ENCODE measurements at places on chromosomes 1 and 21.

DNA sequence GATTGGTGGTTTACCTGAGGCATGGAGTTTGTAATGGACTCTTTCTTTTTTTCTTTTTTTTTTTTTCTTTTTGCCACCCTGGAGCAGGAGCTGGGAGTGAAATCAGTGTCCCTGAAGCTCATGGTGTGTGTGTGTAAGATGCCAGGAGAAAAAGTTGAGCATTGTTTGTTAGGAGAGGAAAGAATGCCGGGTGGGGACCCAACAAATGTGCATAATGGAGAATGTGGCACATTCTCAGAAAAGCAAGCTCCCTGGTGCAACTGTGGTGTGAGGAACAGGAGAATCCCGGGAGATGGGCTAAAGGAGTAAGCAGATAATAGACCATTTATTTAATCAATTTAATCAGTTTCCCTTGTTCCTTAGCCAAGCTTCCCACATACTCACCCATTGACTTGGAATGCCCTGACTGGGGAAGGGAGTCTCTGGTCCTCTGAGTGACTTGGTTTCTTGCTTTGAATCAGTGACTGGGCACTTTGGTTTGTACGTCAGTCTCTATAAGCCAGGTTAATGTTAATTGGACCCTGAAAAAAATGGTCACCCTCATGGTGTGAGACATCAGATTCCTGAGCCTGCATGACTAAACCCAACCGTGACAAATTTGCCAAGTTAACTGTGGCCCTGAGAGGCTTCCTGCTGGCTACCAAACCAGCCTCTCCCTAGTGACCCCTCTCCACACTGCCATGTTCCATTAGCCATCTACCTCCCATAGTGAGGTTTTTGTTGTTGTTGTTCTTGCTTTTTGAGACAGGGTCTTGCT is 43.9 kb upstream of the ITPKB start:
- DNase-seq = no peak

DNA sequence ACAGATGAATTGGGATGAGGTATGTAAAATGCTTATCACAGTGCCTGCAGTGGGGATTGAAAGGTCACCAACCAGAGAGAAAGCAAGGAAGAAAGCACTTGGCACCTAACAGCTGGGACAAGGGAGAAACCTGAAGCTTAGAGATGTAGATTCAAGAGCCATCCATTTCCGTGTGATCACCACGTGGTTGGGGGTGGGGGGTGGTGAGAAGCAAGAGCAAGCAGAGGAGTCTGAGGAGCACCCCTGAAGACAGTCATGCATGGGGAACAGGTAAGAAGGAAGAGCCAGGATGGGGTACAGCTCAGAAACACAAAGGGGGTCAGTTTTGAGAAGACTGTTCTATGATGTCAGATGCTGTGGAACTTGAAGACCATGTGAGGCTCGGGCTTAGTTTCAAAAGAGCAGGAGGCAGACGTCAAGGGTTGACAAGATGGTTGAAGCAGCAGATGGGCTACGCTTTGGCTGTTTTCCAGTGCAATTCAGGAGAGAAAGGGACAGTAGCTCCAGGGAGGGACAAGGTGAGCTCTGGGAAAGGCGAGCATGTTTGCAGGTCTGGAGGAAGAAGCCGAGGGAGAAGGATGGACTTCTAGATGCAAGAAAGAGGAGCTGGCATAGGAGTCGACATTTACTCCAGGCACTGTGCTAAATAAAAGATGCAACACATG is 17.4 kb downstream of the KANK4 start:
- DNase-seq = no peak

GRCh38 chr1:42973286-42973685 is 14.6 kb upstream of the SLC2A1 start:
- DNase-seq = no peak

DNA sequence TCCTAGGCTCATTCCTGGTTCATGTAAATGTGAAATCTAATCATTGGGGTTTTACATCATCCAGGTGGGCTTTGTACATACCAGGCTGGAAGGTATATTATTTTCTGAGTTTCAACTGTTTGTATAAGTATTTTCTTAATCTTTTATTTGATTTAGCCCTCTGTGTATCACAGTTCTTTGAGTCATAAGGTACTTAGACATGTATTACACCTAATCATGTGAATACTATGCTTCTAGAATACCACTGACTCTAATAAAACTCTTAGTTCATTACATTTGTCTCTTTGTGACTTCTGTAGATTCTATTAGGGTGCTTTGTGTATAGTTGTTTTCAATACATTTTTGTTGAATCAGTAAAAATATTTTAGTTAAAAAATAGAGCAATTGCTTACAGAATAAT is 92.8 kb downstream of the ZFYVE9 start:
- DNase-seq = no peak

- no peak for DNase-seq
Observed at GRCh38 chr1:25643929-25644328, 27.3 kb downstream of the MAN1C1 start.

DNA sequence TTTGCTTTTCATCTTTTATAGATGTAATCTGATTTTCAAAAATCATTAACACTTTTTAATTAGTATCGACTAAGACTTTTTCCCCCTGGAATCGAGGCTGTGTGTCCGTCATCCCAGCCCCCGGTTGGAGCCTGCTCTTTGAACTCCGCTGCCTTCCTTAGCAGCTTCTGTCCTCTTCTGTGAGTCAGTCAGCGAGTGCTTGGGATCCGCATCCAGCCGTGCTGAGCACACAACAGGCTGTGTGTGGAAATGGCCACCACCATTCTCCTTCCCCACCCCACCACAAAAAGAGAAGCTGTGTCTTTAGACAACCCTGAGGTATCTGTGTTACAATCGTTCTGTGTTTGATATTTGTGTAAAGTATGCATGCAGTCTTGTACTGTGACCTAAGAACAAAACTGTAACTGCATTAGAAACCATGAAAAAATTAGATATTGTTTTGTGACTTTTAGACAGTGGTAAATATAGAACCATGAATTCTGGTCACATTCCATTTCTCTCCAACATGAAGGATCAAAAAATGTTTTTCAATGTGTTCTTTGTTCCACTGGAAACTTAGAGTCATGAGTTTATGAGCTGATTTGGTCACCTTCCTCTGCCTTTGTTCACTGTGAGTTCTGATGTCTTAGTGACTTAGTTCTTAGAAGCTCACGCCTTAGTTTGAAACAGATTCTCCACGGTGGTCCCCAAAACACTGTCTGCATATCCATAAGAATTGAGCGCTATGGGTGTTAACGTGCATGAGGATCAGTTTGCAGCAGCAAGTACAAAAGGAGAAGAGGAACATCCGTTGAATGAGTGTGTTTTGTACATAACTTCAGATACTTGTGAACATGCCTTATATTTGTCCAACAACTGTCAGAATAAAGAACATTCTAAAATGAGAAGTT is 64.7 kb downstream of the VPS26C start:
- no peak for DNase-seq

GRCh38 chr21:38170283-38170682 is 86.5 kb upstream of the KCNJ15 start:
- no peak for DNase-seq

DNA sequence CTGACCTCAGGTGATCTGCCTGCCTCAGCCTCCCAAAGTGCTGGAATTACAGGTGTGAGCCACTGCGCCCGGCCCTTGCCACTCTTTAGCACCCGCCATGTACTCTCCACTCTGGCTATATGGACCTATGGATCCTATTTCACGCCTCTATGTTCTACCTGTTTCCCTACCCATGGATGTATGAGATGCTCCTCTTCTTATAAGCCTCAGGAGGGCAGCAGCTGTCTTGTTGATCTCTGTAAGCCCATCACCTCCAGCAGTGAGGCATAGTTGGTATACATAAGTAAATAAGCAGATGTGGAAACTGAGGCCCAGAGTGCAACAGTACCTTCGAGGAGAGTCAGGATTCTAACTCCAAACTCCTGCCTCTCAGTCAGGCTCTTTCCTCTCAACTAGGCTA is 24.7 kb upstream of the ARTN start:
- DNase-seq = no peak

GRCh38 chr21:29423099-29423870 is 124.6 kb downstream of the BACH1 start:
- DNase-seq = no peak

- no peak for DNase-seq
Observed at GRCh38 chr1:160460683-160461287, 60.4 kb downstream of the VANGL2 start.

GRCh38 chr1:224057461-224058199 is 56.3 kb upstream of the FBXO28 start:
- DNase-seq = no peak

- no peak for DNase-seq
Observed at GRCh38 chr1:13513063-13513894, 524 bp downstream of the LRRC38 start.

- DNase-seq = no peak
Observed at GRCh38 chr1:185896863-185897262, 162.7 kb downstream of the HMCN1 start.

- no peak for DNase-seq
Observed at GRCh38 chr1:231882333-231882732, 255.7 kb downstream of the DISC1 start.

DNA sequence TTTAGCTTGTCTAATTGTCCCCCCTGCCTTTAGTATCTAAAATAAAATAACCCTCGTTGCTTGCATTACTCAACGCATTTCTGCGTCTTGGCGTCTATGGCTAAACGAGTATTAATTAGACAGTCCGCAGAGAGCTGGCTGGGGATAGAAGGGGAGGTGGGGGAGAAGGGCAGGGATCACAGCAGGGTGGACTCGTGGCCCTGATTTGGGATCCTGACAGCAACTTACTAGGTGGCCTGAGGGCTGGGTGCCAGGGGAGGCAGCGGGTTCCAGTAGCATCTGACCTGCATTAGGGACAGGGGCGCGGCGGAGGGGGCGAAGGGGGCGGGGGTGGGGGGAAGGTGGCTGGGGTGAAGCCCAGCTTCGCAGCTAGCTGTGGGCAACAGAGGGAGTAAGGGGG is 1.1 kb upstream of the BACE2 start:
- no peak for DNase-seq

GRCh38 chr1:57599236-57599994 is 175.6 kb upstream of the DAB1 start:
- DNase-seq = no peak

- no peak for DNase-seq
Observed at GRCh38 chr1:205493241-205494085, 11.0 kb upstream of the CDK18 start.

- DNase-seq = no peak
Observed at GRCh38 chr21:38355992-38356781, 99.4 kb downstream of the KCNJ15 start.

GRCh38 chr1:231232870-231233734 is 7.9 kb upstream of the GNPAT start:
- DNase-seq = no peak

DNA sequence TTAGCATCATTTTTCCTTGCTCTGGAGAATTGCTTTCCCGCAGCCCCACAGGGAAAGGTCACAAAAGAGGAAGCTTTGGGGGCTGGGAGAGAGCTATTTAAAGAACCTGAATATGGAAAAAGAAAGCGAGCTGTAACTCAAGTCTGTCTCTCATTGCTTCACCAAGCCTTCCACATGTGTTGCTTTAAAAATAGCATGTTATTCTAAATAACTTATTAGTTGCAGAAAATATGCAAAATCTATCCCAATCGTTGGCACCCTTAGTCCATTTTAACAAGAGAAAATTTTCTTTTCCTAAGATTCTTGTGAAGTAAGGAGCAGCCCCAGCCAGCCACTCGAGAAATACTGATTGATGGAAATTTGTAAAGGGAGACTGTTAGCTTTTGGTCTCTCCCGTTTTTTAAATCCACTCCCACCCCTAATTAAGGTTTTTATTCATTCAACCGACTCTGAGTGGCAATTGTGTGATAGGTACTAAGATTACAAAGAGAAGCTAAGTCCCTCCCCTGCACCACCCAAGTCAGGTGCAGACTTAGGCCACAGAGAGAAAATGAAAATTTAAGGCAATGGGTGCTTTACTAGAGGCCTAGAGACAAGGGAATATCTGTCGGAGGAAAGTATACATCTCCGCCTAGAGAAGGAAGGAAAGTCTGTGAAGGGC is 802 bp downstream of the CYP4X1 start:
- DNase-seq = no peak

DNA sequence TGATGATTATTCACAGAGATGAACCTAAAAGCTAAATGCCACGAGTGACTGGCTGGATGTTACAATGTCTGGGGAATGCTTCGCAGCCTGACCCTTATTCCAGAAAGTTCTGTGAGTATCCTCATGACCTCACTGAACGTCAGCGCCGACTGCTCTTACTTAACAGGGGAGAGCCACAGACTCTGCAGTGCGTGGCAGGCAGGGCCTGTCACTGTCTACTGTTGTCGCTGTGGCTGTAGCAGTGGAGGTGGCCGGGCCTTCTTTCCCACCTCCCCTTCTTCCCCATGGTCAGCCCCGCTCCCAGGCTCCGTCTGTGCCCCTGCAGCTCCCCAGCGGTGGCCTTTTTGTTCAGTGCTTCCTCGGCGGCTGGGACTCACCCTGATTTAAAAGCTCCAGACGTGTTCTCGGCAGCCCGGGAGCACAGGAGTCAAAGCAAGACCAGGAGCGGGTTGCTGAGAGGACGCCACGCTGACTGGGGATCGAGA is 52.2 kb upstream of the TARBP1 start:
- no peak for DNase-seq

DNA sequence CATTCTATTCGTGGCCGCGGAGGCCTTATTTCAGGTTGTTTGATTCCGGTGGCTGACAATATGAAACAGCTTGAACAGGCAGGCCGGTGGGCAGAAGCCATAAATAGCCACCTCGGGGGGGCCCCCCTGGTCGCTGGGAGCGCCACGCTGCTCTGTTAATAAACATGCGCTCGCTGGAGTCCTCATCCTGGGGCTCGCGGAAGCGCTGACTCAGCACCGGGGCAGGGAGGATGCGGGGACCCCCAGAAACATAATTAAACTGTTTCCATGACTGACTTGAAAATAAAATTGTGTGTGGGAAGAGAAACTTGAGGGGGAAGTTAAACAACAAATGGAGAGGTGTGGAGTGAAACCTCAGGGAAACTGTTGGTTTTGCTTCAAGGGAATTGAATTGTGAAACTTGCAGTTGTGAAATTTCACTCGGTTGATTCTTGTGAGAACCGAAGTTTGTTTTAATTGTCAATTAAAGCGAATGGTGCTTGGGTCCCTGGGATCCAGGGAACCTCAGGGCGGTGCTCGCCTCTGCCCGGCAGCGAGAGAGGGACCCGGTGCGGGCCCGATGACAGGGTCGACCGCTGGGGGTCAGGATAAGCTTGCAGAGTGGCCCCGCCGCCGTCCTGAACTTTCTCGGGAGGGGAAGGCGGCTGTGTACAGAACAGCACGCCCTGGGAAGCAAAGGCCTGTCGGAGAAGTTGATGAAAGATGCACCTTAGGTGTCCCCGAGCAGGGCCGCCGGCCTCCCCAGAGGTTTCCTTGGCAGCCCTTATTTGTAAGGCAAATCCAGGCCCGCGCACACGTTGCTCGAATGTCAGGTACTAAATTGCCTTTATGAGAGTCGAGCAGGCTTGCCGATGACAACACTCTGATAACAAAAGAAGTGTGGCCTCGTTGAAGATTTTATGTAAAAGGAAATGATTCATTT is 176.9 kb upstream of the LMO4 start:
- peak; percentile 20 for DNase-seq

DNA sequence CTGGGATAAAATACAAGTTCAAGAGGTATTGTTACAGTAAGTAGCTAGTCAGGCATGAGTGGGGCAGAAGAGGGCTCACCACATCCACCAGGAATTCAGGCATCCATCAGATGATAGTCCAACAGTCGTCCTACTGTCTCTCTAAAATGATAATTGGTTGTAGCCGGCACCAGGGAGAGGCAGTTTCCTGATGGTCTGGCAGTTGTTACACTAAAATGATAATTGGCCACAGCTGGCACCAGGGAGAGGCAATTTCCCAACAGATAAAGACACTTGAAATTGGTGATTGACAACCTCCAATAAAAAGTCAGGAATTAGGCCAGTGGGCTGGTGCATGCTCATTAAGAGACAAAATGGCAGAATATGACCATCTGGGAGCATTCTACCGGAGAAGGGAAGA is 545.8 kb downstream of the AMY1C start:
- DNase-seq = no peak

All from SK-N-MC (cell line).